Activated naive CD8-positive, alpha-beta T cell treated with anti-CD3 and anti-CD28 coated beads, Interleukin-2, amount 10 ng/mL, durations not matched to agents 7 days and 5 days (primary cell): ENCODE measurements at places on chromosomes 6 and 20.
A peak's percentile ranks its signal among the peaks of the same experiment; 100 is the strongest.

DNA sequence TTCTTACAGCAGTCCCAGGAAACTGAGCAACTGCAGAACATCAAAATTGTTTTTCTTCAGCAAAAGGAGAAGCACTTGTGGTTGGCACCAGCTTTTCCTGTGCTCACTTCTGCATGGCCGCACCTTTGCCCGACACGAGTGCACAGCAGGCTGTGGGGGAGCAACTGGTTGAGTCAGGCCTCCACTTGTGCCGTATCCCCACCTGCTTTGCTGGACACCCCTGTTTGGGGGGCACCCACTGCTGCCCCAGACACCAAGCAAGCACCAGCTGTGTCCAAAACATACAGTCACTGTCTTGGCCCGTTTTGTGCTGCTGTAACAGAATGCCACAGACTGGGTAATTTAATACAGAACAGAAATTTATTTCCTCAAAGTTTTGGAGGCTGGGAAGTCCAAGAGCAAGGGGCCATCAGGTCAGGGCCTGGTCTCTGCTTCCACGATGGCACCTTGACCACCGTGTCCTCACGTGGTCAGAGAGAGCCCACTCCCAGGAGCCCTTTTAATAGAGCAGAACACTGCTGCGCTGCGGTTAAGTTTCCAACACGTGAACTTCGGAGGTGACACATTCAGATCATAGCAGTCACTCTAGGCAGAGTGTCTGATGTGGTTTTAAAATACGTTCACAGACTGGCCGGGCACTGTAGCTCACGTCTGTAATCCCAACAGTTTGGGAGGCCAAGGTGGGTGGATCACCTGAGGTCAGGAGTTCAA lies 8.7 kb upstream of the GMEB2 start:
- H3K27ac ChIP-seq, result peak overlapping the region; percentile 89
- H3K36me3 ChIP-seq, result peaks cover 2% of the 10 kb centered on the region
- DNase-seq, result peak; percentile 68

DNA sequence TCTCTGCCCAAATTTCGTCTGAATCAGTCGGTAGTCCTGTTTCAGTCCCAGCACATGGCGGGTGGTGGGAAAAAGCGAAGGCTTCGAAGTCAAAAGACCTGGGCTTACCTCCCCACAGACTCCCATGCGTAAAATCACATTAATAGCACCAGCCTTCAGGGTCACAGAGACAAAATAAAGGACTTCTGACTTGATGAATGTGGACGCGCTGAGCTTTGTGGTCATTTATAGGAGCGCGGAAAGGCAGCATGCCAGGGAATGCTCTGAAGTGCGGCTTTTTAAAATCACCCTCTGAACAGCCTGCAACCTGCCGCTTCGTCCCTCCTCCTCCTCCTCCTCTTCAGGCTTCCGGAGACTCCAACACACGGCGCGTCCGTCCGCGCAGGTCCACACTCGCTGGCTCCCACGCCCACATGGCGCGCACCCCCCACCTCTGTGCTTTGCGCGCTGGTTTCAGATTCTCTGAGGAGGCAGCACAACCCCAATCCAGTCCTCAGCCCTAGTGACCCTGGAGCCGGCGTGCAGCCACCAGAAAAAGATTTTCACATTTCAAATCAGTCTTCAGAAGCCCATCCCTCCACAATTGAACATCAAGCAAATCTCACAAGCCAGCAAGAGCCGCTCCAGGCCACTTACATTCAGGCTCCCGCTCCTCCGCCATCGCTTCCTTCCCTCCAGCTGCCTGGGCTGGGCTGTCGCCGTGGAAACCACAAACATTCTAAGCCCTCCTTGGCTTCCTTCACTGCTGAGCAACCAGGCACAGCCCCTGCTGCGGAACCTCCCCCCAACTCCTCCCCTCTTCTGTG lies at the start of gene C6orf118:
C6orf118 (minus strand) TSS at position 680 of the 806 bp plus-strand sequence; CDS start at position 661, 19 bp downstream.
- H3K36me3 ChIP-seq, result no peaks in the 10 kb centered on the region
- no peak for DNase-seq
- peak within 1 kb of the TSS; percentile 7 for H3K4me3 ChIP-seq
- H3K27ac ChIP-seq, result no peak within 1 kb of the TSS

- H3K4me3 ChIP-seq, result peak overlapping the region; percentile 82
- H3K27me3 ChIP-seq, result no peaks in the 10 kb centered on the region
- peak overlapping the region; percentile 85 for H3K27ac ChIP-seq
Observed at GRCh38 chr6:14075095-14075503, 42.5 kb upstream of the CD83 start.

DNA sequence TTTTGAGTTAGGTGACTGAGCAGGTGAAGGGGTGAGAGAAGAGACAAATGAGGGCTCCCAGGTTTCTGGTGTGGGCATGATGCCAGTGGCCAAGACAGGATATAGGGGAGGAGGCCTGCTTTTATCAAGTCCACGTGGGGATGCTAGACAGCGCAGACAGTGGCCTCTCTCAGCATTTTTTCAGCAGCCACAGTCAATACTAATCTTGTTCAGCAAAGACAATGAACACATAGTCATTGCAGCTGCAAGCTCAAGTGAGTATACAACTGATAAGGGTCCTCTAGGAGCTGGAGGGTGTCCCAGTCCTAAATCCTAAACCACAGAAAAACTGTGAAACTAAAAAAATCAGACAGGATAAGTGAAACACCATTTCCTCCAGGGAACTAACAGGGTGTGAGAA lies 48.6 kb downstream of the UQCC1 start:
- H3K27ac ChIP-seq, result no peak overlapping the region
- no peak overlapping the region for H3K4me3 ChIP-seq
- peaks cover 19% of the 10 kb centered on the region for H3K36me3 ChIP-seq
- no peaks in the 10 kb centered on the region for H3K27me3 ChIP-seq
- no peak for DNase-seq

DNA sequence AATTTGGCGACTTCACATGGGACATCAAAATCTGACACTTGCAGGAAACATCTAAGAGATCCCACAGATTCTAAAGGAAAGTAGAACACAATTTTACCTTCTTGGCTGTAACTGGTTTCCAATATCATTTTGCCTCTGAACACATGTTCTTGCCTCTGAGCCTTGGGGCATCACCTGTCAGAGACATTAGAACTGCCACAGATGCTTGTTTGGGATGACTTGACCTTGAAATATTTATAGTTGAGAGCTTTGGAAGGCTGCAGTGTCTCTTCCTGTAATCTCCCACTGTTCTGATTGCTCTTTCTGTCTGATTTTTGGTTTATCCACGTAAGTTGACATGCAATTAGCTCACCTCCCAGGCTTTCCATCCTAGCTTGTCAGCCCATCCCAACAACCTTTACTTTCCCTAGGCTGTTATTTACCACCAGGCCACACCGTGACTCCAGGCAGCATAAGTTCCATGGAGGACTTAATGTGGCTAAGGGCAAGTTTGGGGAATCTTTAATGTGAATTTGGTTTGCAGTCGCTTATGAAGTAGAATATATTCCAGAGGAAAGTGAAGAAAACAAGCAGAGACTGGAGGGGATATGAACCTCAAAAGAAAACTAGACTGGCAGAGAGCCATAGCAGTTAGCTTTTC lies 256.5 kb upstream of the RIN2 start:
- H3K36me3 ChIP-seq, result no peaks in the 10 kb centered on the region

DNA sequence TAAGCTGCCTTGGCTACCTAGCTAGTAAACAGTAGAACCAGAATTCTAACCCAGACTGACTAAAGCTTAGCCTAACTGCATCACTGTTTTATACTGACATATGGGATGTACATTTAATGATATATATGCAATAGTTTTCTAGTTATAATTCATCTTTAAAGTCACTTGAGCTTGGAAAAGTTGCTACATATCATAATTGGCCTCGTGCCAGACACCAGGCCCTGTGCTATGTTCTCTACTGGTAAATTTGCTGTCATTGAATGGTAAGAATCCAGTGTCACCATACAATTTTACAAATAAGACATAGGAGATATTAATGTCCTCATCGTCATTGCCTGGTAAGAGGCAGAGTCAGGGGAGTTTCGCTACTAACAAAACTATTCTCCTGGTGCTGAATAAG lies 396.8 kb downstream of the CDKAL1 start:
- no peaks in the 10 kb centered on the region for H3K4me1 ChIP-seq
- no peaks in the 10 kb centered on the region for H3K27me3 ChIP-seq
- no peak overlapping the region for H3K4me3 ChIP-seq
- DNase-seq, result no peak
